ENCODE measurements at places on chromosomes 7 and 10.

GRCh38 chr7:4951903-4952636 lies 6.9 kb downstream of the MMD2 start:
- no peak for DNase-seq

DNA sequence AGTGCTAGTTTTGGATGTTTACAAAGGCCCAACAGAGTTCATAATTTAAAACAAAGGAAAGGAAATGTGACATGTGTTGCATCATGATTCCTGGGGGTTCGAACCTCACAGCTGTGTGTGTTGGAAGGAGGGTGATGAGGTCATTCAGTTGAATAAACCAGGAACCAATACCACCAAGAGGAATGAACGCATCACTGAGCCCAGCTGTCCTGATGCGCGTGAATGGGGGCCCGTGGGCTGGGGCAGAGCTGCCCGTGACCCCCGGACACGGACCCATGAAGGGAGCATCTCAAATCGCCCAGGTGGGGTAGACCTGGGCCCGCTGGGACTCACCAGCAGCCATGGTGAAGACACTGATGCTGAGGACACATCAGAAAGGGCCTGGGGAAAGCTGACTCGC lies 33.0 kb downstream of the BRI3 start:
- DNase-seq, result no peak

GRCh38 chr7:36205803-36206202 lies 52.7 kb downstream of the EEPD1 start:
- DNase-seq, result no peak

DNA sequence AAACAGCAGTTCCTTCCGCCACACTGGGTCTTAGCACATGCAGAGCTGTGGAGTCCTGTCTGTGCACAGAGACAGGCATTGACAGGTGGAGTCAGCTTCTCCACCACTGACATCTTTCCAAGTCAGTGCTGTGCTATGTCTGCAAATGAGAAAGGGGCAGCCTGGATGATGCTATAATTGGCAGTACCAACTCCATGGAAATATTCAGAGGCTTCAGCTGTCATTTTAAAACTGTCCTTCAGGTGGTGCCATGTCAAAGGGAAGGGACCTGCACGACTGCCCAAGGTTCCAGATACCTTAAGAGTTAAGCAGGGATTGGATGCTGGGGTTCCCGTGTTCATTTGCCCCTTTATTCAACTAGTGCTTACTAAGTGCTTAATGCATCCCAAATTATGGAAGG lies 258.0 kb upstream of the PRKCQ start:
- no peak for DNase-seq

- no peak for DNase-seq
Measured at GRCh38 chr10:75857896-75858295, 426.5 kb downstream of the LRMDA start.

GRCh38 chr10:49174926-49175500 lies 13.2 kb downstream of the TMEM273 start:
- DNase-seq, result no peak

DNA sequence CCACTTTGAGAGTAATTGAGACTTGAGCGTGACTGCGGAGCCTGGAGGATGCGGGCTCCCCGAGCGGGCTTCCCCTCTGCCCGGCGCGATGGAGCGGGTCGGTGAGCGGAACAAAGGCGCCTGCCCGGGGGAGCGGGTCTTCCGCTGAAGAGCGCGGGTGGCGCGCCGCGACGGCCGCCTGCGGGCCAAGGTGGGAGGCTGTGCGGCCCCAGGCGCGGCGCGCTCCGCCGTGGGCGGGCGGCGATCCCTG lies at the start of gene GALNT17:
Gene GALNT17, plus strand, starts transcription at position 18 of the 250 bp plus-strand sequence.
- no peak for DNase-seq

DNA sequence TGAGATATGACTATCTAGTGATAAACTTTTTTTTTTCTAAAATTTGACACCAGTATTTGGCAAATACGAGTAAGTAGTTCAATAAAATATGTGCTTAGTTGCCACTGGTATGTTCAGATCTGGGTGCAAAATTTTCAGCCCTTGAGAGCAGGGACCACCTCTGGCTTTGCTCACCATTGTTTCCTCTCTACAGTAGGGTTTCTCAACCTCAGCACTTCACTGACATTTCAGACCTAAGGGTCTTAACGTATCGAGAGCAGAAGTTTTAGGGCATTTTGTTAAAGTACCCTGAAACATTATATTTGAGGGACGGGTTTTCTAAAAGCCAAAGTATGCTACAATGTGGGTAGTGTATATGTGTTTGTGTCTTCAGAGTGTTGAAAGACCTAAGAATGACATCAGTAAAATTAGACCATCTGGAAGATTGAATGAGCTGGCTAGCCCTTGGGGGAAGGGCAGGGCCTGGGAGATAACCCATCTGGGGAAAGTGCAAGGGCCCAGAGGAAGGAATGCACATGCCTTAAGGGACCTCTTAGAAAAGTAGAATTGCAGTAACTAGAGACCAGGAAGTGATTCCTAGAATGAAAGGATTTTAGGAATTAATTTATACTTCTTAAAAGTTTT lies 11.8 kb downstream of the BZW2 start:
- DNase-seq, result no peak

GRCh38 chr7:41328544-41328943 lies 374.3 kb downstream of the INHBA start:
- DNase-seq, result no peak

DNA sequence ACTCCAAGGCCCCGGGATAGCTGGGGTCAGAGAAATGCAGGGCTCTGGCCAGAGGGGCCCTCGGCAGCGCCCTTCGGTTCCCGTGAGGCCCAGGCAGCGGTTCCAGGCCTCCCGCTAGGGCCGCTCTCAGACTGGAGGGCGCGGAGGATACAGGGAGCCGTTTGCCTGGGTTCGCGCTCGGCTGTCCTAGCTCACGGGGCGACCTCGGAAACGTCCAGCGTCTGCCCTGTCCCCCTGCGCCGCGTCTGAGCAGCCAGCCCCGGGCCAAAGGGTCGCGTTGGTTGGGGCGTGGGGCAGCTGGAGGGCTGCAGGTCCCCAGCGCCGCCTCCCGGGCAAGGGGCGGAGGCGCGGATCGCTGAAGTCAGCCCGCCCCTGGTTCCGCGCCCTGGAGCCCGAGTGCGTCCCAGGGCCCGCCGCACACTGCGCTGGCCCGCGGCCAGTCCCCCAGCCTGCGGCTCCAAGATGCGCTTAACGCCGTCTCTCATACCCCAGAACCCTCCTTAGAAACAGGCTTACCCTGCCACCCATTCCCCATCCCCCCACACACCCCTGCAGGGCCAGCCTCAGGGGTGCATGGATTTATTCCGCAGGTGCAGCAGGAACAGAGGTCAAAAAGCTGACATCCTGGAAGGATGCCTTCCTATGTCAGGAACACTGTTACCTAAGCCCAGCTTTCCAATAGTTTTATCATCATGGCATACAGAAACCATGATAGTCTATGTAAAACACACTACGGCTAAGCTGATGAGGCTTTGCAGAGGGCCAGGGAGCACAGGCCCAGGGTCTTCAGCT lies 22.1 kb upstream of the OPN4 start:
- no peak for DNase-seq

Data from stimulated activated CD8-positive, alpha-beta memory T cell treated with anti-CD3 and anti-CD28 coated beads, Interleukin-7, amount 100 ng/mL, for 48 hours (primary cell).